ENCODE measurements at places on chromosomes 1 and 21.

GRCh38 chr1:115807723-115808122, 33.2 kb downstream of the NHLH2 start:
- peak; percentile 77 for DNase-seq

DNA sequence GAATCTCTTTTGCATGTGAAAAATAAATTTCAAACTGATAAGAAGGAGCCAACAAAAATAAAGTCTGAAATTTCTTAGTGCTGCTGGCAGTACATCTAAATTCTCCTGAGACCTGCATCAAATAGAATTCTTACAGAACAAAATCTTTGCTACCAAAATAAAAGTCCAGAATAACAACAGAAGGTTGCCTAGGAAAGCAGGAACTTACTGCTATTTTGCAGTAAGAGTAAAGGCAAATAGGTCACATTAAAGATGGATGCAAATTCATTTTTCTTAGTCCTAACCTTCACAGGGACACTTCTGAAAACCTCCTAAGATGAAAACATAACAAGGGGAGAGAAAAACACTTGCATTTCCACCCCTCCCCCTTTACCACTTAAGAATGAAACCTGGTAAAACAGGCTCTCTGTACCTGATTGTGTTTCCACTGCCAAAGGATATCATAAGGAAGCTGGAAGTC, 59.0 kb downstream of the RUSC1 start:
- peak; percentile 29 for DNase-seq

- no peak for DNase-seq
These were observed 38.4 kb upstream of the SAMSN1 start for GRCh38 chr21:14584357-14585095.

GRCh38 chr1:109170035-109170764, 43.5 kb upstream of the SARS1 start:
- DNase-seq, result no peak

- no peak for DNase-seq
These were observed 484 bp downstream of the DFFB start for GRCh38 chr1:3857791-3858129.

DNA sequence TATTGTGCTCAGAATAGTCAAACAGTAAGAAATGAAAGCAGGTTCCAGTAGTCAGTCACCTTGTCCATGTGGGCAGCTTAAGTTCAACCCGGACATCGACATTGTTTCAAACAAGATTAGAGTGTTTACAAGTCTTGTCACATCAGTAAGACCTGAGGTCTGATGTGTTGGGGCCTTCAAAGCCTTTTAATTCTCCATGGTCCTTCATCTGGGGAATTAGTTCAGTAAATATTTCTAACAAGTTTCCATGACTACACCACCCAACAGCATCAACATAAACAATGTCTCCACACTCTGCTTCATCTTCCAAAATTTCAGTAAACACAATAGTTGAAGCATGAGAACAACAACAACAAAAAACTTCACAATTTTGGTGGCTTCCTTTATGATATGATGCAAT, 15.1 kb upstream of the ADORA1 start:
- DNase-seq, result no peak

DNA sequence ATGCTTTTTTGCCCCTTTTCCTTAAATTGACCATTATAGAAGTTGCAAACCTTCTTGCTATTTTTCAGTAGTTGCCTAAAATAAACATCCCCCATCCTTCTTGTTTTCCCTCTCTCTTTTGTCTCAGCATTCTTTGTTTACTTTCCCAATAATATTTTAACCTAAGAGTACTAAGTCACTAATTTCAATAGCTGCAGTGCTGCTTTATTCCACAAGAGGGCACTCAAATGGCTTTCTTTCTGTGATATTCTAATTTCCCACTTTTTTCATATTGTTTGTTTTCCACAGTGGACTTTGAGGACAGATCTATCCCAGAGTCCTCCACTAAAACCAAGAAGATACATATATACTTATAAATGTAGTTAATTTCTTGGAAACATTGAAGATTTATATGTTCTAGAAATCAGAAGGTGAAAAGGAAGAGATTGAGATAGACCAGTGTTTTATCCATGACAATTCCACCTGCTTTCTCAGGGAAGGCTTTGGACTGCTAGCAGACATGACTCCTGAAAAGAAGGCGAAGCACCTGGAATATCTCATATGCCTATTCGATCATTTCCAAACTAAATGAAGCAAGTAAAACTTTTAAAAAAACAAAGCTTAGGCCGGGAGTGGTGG, 104.8 kb upstream of the GRIK1 start:
- DNase-seq, result peak; percentile 7

DNA sequence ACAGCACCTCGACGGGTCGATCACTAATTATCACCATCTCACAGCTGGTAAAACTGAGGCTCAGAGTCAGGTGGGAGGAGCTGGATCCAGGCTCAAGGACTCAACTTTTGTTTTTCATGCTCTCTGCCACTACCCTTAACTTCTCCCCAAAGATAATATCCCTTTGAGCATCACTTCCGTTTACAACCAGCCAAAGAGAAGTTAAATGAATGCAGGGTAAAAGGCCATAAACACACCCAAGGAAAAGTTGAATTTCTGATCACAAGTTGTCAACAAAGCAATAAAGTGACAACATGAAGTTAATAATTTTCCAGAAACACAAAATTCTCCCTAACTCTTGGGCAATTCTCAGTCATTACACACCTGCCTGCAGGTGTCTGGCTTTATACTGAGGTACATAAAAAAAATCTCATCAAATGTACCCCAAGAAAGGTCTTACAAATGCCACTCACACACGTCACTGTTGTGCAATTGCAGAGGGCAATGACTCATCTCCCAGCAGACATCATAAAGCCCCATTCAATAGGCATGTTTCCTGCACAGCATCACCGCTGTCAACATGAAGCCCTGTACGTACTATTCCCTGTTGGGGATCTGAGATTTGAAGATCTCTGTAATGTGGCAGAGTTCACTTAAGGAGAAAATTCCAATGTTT, 3.4 kb downstream of the OR2T11 start:
- DNase-seq, result no peak

- DNase-seq, result no peak
These were observed 75.7 kb upstream of the TNFSF18 start for GRCh38 chr1:173126421-173126820.

- peak; percentile 23 for DNase-seq
These were observed 412.1 kb downstream of the LTN1 start for GRCh38 chr21:28580585-28580984.

DNA sequence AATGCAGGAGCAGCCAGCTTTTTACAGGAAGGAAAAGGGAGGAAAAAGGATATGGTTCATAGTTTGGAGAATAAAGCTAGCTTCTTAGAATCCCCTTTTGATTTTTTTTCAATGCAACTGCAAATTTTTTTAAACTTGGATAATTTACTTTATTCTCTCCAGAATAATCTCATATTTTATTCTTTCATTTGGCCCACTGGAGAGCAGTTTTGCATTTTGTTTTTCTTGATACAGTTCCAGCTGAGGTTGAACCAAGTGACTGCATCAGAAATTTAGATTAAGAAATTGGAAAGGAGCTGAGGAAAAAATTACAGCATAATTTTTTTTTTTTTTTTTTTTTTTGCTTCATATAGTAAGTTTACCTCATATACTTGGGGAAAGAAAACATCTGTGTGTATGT, 22.8 kb downstream of the GABPA start:
- DNase-seq, result no peak

DNA sequence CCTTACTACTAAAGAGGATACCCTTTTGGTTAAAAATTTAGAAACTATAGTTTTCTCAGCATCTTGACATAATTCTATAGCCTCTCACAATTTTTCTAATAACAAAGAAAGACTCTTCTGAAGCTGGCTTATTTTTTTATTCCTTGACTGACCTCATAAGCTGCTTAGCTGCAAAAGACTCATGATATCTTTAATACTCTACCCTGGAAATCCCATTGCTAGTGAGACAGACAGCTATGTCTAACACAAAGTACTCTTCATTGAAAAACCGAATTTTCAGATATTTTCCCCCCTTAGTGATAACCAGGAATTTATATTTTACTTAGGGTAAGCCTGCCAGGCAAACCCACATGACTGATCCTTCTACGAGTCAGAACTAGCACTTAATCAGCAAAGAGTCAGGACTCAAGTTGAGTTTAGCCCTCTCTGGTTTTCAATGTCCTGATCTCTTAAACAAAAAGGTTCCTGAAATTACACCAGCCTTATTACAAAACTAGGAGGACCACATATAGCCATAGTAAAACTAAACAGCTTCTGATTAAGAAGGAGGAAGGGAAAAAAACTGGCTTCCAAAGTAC, 56.9 kb downstream of the ENAH start:
- no peak for DNase-seq

DNA sequence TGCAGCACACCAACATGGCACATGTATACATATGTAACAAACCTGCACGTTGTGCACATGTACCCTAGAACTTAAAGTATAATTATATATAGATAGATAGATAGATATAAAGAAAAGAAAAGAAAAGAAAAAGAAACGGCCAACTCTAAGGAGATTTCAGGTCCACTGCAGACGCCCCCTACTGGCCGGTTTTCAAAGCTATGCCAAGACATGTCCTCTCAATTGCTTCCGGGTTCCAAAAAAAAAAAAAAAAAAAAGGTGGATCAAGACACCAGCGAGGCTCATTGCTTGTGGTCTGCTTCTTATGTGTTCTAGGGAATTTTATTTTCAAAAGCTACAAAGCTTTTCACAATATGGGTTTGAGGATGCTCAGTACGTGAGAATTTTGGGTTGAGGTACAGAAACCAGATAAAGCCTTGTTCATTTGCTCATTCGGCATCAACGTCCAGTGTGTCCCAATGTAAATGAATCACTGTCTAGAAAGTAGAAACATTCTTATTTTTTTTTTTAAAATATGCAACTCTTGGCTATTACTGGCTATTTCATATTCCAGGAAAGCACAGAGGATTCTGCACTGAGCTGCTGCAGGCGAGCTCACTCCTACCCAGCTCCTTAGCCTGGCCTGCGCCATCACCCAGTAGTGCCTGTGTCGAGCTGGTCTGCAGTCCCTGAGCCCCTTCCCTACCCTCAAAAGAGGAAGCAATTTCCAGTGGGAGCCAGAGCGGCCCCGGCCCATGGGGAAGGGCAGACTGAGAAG, 643.0 kb downstream of the KIF26B start:
- DNase-seq, result peak; percentile 54

- DNase-seq, result no peak
These were observed 36.0 kb upstream of the GUCA2B start for GRCh38 chr1:42117214-42117613.

GRCh38 chr1:92708368-92708950, 76.4 kb downstream of the EVI5 start:
- DNase-seq, result no peak

DNA sequence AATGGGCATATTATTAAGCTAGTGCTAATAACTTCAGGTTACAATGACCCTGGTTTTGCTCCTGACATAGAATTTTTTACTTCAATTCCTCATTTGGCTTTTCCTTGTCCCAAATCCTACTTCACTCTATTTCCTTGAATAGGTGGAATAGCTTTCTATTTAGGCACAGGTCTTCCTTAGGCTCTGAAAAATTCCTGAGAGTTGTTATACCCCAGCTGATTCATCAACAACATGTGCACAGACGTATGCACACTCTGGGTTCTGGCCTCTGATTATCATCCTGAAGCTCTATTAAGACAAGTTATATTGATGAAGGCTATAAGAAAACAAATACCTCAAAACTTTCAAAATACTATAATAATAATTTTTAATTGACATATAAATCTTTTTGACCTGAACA, 172.4 kb downstream of the NTMT2 start:
- DNase-seq, result no peak

GRCh38 chr1:184030433-184031091, 7.0 kb downstream of the COLGALT2 start:
- DNase-seq, result no peak

- peak; percentile 45 for DNase-seq
These were observed 520 bp downstream of the CLIC6 start for GRCh38 chr21:34669149-34669879.

DNA sequence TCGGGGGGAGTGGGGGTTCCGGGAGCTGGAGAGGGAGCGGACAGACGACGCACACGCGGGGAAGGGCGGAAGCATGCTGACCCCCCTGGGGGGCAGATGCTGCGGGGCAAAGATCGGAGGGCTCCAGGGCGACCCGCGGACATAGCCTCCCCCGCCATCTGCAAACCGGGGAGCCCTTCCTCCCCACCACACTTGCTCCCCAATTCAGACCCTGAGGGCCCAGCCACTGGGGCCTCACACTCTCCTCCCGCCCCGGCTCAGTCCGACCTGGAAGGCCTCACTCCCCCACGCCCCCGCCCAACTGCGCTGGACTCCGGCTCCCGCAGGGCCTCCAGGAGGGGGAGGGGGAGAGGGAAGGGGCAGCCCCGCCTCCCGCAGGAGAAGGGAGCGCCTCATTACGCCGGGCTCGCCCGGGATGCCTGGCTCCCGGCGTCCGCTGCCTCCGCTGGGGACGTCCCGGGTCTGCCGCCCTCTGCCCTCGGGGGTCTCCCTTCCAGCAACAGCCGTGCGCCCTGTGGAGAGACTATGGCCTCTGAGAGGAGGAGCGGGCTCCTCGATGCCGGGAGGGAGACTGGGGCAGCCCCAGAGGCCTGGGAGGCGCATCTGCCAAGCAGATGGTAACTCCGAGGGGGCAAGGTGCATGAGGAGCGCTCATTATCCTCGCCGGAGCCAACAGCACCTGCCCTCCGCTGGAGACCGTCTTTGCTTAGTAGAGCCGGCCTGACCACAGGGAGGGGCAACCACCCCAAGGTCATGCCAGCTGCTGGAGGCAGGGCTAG, 636 bp upstream of the CAMK2N1 start:
- peak; percentile 80 for DNase-seq

- DNase-seq, result no peak
These were observed 106.3 kb upstream of the CACHD1 start for GRCh38 chr1:64363616-64364015.

DNA sequence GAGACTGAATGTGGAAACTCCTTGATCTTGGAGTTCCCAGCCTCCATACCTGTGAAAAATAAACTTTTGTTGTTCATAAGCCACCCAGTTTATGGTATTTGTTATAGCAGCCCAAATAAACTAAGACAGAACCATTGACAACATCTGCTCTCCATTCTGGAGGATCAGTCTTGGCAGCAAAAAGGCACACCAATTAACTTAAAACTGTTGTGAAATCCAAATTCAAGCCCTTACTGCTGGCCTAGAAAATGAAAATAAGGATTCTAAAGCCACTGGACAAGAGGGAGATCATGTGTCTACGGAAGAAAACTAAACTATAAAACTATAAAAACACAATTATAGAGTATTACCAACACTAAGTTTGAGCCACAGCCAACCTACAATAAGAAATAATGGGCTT, 172.1 kb upstream of the RNPC3 start:
- DNase-seq, result no peak

DNA sequence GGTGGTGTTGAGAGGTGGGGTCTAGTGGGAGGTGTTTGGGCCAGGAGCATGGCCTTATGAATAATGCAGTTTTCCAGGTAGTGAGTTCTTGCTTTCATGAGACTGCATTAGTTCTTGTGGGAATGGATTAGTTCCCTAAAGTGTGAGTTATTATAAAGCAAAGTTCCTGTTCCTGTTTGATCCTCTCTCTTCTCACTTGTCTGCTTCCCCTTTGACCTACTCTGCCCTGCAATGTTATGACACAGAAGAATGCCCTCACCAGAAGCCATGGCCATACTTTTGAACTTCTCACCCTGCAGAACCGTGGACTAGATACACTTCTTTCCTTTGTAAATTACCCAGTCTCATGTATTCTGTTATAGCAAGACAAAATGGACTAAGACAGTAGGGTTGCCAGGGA, 53.6 kb downstream of the MAP3K7CL start:
- no peak for DNase-seq

- no peak for DNase-seq
These were observed 166.8 kb upstream of the IVNS1ABP start for GRCh38 chr1:185483664-185484450.

Measured in iPS-NIHi11 (cell line).